ENCODE measurements at places on chromosomes 3 and 15. TPM values are rescaled to one million over a fixed set of nuclear protein-coding genes. Genes with fewer than 3 reads are reported as not detected.

CFAP100 gene
- total RNA-seq: 4.3 TPM

MUSTN1 gene
- total RNA-seq: 1.8 TPM

- no peak for DNase-seq
Observed at GRCh38 chr3:107981471-107982111, 109.2 kb downstream of the CD47 start.

GRCh38 chr3:14223595-14223994 lies 45.0 kb downstream of the LSM3 start:
- no peak for DNase-seq

GRCh38 chr3:184004476-184004875 lies 13.2 kb downstream of the ABCC5 start:
- no peak for DNase-seq

All from type B pancreatic cell (in vitro differentiated cells).